Osteoblast (primary cell): ENCODE measurements at places on chromosomes 1 and 21. TPM values are rescaled to one million over a fixed set of nuclear protein-coding genes. Genes with fewer than 3 reads are reported as not detected.

- no peak for DNase-seq
Observed at GRCh38 chr1:51415963-51416362, 85.6 kb upstream of the TTC39A start.

DNA sequence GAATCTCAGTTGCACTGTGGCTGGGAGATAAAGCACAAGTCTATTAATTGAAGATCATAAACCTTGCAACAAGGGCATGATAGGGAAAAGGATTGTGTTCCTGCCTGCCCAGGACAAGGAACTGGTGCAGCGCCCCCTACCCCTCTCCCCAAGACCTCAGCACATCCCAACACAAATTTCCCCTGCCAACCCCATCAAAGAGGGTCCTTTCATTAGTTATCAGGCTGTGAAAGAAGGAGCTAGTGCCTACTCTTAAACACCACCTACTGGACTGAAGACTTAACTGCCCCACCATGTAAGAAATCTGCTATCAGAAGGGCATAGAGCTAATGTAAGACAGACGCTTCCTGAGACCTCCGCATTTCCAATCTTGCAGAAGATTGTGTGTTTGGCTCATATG lies 372.6 kb downstream of the AGBL4 start:
- DNase-seq, result no peak

DNA sequence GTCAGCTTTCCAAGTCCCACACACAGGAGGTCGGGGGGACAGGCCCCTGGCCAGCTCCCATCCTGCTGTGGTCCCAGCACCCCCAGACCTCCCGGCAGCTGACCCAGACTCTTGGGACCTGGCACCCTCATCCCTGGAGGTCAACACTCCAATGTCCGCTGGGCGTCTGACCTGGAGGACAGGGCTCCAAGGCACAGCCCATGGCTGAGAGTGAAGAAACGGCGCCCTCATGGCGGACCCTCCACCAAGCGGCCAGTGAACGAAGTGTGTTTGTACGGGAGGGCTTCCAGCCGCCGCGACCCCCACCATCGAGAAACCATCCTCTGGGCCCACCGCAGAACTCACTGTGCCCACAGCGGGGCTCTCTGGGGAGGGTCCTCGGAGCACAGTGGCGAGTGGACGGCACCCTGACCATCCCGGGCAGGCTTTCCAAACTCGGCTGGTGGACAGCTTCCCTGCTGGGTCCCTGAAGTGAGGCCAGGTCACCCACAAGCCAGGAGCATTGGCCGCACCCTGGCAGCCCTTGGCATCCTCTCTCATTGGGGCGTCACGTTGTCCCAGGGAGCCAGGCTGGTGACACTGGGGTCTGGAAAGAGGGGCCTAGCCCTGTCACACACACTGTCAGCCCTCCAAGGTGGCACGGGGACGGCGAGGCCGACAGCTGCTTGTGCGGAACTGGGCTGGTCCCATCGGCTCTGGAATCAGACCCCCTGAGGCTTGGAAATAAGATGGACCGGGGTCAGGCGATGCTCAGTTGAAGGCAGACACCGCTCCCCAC lies 47.8 kb upstream of the COL6A2 start:
- peak; percentile 21 for DNase-seq

GRCh38 chr1:25692560-25692959 lies 76.0 kb downstream of the MAN1C1 start:
- DNase-seq, result no peak

DNA sequence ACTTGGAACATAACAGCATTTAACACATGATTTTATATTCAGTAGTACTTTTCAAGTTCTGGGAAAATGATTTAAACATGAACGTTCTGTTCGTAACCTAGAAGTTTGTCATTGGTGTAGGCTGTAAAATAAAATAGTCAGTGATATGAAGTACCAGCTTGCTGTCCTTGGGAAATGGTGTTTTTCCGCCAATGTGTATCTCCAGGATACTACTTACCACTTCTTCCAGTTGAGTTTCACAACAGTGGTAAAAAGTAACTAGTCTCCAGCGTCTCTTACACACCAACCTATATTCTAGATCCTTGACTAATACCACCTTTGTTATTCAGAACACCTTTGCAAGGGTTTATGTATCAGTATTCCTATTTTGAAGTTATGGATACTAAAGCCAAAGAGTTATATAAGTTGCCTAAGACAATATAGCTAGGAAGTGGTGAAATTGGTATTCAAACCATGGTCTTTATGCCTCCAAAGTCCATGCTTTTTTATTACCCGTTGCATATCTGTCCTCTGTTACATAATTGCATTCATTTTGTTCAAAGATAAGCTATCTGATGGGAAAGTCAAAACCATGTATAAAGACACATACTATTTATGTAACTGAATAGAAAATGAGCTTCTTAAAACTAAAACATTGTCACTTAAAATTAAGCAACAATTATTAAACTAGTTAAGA lies 43.1 kb downstream of the HOOK1 start:
- DNase-seq, result no peak

DNA sequence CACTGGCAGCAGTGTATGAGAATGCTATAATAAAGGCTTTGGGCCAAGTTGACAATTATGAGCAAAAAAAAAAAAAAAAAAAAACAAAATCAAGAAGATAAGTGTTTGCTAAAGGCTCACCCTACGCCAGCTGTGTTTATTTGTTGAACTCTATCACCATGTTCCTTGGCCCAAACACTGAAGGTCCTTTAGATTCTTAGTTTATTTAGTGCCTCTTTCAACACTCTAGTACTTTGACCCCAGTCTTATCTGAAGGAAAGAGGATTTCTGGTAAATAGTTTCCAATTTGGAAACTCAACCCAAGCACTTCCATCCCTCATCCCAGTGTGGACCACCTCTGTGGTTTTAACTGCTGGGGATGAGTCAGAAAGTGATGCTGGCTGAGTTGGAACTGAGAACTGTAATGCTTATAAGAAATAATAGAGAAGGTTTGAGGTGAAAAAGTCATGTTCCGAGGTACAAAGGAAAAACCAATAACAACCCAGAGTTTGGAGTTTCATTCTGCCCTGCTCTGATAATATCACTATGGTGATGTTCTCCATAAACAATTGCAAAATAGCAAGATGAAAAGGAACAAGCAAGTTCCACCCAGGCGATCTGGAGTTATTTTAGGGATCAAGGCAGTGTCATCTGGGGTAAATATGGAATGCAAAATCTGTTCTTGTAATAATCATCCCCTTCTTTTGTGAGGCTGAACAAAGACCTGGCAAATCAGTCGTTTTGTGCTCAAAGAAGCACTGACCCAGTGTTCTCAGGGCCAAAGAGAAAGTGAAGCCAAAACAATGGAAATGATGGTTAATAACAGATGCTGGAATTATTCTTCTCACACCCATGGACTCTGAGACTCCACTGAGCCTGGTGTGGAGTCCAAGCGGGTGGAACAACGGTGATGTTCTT lies 19.7 kb upstream of the CAPZB start:
- no peak for DNase-seq

- peak; percentile 68 for DNase-seq
Observed at GRCh38 chr1:7219031-7219430, 433.8 kb downstream of the CAMTA1 start.

GRCh38 chr1:68409426-68409825 lies 40.3 kb downstream of the RPE65 start:
- peak; percentile 37 for DNase-seq

DNA sequence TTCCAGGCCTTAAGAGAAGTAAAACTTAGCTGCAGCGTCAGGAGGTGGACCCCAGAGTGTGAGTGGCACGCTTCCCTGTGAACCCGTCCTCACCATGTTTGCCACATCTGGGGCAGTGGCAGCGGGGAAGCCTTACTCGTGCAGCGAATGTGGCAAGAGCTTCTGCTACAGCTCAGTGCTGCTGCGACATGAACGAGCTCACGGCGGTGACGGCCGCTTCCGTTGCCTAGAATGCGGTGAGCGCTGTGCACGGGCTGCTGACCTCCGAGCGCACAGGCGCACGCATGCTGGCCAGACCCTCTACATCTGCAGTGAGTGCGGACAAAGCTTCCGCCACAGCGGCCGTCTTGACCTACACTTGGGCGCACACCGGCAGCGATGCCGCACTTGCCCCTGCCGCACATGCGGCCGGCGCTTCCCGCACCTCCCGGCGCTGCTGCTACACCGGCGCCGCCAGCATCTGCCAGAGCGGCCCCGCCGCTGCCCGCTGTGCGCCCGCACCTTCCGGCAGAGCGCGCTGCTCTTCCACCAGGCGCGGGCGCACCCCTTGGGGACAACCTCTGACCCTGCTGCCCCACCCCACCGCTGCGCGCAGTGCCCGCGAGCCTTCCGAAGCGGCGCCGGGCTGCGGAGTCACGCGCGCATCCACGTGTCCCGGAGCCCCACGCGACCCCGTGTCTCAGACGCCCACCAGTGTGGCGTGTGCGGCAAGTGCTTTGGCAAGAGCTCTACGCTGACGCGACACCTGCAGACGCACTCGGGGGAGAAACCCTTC lies 9.3 kb downstream of the ZNF672 start:
- peak; percentile 58 for DNase-seq

DNA sequence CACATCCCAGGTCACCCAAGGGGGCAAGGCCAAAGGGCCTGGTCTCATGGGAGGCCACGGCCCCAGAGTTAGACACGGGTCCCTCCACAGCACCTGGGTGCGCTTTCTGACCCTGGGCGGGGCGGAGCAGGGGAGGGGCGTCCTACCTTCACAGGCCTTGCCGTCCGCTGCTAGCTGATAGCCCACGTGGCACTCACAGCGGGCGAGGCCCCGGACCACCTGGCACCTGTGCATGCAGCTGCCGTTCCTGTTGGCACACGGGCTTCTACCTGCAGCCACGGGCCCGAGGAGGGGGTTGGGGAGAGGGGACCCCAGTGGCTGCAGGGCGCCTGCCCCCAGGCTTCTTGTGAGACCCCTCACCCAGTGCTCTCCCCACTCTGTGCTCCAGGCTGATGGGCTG lies 59.9 kb downstream of the ARHGEF16 start:
- no peak for DNase-seq

STUM gene
- total RNA-seq, result under 0.01 TPM in 1 of 2 replicates, not detected in the other

TFF1 gene
- not detected in 2 replicates for total RNA-seq

RPL5 gene
- total RNA-seq, result 827 and 962 TPM in 2 replicates

ZYG11A gene
- under 0.01 TPM in 2 replicates for total RNA-seq

LEFTY2 gene
- total RNA-seq, result not detected in 2 replicates

RAB42 gene
- 5.0 and 5.1 TPM in 2 replicates for total RNA-seq
